Suprapubic skin (tissue), 4 donors: ENCODE measurements at places on chromosomes 12 and 14.

DNA sequence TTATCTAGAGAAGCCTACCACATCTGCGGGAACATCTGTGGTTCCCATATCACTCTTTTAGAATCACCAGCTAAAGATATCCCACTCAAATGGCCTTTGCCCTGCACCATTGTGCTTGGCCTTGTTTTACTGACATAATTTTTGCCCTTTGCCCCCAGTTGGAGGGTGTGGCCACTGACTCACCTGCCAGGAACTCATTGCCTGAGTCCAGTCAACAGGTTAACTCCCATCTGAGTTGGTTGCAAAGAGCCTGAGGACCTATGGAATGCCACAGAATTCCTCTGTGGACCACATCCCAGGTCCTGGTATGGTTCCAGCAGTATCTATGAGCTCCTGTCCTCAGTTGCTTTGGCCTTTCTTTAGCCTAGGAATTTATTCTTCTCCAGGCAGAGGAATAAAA, 55.7 kb upstream of the PTGR2 start:
- no peak overlapping the region for H3K27ac ChIP-seq
- H3K36me3 ChIP-seq: no peaks in the 10 kb centered on the region
- H3K4me1 ChIP-seq: peaks cover 45% of the 10 kb centered on the region

DNA sequence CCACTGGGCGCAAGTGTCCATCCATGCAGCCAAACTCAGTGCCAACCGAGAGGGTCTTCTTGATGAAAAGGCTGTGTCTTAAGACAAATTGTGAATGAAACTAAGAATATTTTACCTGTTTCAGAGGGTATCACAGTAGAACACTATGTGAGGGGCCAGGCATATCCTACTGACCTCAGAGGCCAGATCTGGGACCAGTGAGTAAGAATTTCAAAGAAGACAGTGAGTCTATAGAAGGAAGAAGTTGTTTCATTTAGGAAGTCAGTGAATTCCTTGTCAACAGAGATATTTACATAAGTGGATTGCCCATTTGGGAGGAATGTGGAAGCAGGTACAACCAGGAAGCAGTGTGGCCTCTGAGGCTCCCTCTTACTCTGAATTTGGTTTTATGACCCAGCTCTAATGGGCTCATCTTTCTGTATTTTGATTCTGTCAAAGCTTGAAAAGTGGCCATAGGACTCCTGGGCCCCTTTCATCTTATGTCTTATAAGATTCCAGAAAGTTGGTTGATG, 137.4 kb downstream of the ZNF664 start:
- no peak overlapping the region for H3K4me3 ChIP-seq
- no peak for DNase-seq
- no peaks in the 10 kb centered on the region for H3K4me1 ChIP-seq
- H3K36me3 ChIP-seq: no peaks in the 10 kb centered on the region

- no peak for DNase-seq
- H3K27me3 ChIP-seq: no peaks in the 10 kb centered on the region
- no peak overlapping the region for H3K4me3 ChIP-seq
These were observed 11.4 kb upstream of the ATP2A2 start for GRCh38 chr12:110269622-110270124.

DNA sequence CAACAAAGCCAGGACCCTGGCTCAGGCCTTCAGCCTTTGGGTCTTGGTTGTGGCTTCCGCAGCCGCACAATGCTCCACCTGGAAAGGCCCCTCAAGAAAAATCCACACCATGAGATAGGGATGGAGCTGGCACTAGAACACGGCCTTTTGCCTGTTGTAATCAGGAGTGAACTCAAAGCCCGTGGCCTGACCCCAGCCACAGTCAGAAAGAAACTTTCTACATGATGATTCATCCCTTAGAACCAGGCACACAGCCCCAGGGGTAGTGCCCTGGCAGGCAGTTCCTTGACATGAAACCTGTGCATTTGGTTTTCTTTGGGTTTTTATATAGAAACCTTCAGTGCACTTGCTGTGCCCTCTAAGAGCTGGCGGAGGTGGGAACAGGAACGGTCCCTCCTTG, 5.1 kb downstream of the CLMN start:
- no peak overlapping the region for H3K27ac ChIP-seq
- DNase-seq: no peak
- no peaks in the 10 kb centered on the region for H3K27me3 ChIP-seq
- peaks cover 15% of the 10 kb centered on the region for H3K4me1 ChIP-seq
- H3K4me3 ChIP-seq: no peak overlapping the region
- no peaks in the 10 kb centered on the region for H3K36me3 ChIP-seq

DNA sequence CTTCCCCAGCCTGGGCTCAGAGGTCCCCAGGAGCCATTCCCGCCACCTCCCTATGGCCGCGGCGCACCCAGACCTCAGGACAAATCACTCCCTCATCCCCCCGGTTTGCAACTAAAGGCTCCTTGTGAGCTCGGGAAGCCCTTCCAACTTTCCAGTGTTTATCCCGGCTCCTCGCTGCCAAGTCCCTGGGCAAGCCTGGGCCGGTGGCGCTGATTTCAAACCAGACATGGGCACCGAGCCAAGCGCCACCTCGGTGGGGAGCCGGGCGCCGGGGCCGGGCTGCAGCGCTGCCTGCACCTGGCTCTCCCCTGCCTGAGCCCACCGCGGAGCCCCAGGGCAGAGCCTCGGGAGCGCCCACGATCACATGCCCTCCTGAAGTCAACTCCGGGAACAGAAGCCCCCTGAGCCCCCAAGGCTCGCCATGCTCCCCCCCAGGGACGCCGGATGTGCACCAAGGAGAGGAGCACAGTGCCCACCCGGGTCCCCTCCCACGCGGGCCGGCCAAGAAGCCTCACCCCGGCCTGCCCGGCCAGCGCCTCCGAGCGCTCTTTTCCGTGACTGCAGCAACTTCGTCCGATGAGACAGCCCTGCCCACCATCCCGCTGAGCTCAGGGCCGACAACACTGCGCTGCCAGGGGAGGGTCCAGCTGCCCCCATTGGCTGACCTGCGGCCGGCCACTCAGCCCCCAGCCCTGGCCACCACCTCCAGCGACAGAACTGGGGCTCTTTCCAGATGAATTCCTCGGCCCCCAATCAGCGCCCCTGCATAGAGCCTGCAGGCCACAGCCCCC, 50.0 kb downstream of the NCOR2 start:
- H3K4me3 ChIP-seq: peak overlapping the region; percentile 56
- H3K36me3 ChIP-seq: no peaks in the 10 kb centered on the region
- peak overlapping the region; percentile 95 for H3K27ac ChIP-seq
- H3K27me3 ChIP-seq: no peaks in the 10 kb centered on the region

DNA sequence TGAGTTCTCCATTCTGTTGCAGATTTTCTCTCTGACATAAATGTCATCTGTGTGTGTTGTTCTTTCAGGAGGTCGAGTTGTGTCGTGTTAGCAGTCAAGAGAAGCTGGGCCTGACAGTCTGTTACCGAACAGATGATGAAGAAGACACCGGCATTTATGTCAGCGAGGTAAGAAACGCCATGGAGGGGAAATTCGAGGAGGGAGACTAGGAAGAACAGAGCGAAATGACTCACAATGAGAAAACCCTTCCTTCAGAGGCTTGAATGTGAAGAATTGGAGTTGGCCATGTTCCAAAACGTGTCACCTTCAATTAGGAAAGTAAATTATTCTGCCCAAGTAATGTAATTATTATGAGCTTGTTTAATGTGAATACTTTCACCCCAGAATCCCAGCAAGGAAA, 364.5 kb downstream of the PDZRN4 start:
- no peaks in the 10 kb centered on the region for H3K4me1 ChIP-seq
- H3K27ac ChIP-seq: no peak overlapping the region
- H3K4me3 ChIP-seq: no peak overlapping the region
- no peaks in the 10 kb centered on the region for H3K27me3 ChIP-seq
- no peak for DNase-seq
- no peaks in the 10 kb centered on the region for H3K36me3 ChIP-seq

- no peaks in the 10 kb centered on the region for H3K4me1 ChIP-seq
- DNase-seq: peak; percentile 8
- no peak overlapping the region for H3K4me3 ChIP-seq
- no peak overlapping the region for H3K27ac ChIP-seq
These were observed 16.9 kb upstream of the PPP1R1A start for GRCh38 chr12:54605138-54605970.

DNA sequence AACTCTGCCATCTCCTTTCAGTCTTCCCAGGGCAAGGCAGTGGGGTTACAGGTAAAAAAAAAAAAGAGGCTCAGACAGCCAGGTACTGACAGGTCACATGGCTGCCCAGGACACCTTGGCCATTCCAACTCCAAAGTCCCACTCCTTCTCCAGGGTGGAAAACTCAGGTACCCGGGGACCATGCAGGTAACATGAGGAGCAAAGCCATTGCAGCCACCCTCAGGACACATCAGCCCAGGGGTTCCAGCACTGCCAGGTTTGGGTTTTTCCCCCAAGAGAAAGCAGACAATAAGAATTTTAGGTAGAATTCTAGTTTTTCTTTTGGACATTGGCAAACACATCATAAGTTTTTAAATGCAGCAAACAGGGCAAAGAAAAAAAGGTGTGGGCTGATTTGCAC, 15.3 kb downstream of the FAM222A start:
- H3K27me3 ChIP-seq: no peaks in the 10 kb centered on the region
- H3K27ac ChIP-seq: no peak overlapping the region
- DNase-seq: peak; percentile 60
- no peak overlapping the region for H3K4me3 ChIP-seq
- H3K36me3 ChIP-seq: no peaks in the 10 kb centered on the region

- no peaks in the 10 kb centered on the region for H3K27me3 ChIP-seq
- no peak overlapping the region for H3K4me3 ChIP-seq
- H3K27ac ChIP-seq: no peak overlapping the region
These were observed 101.4 kb downstream of the DUSP16 start for GRCh38 chr12:12460935-12461922.

GRCh38 chr14:76918256-76918781, 92.1 kb downstream of the LRRC74A start:
- peak overlapping the region; percentile 23 for H3K4me3 ChIP-seq
- H3K27me3 ChIP-seq: no peaks in the 10 kb centered on the region
- no peaks in the 10 kb centered on the region for H3K36me3 ChIP-seq
- H3K4me1 ChIP-seq: peaks cover 80% of the 10 kb centered on the region
- DNase-seq: peak; percentile 86

GRCh38 chr14:38790916-38791315, 312.1 kb downstream of the SEC23A start:
- no peaks in the 10 kb centered on the region for H3K36me3 ChIP-seq
- no peak overlapping the region for H3K4me3 ChIP-seq
- no peak for DNase-seq
- no peaks in the 10 kb centered on the region for H3K27me3 ChIP-seq
- no peaks in the 10 kb centered on the region for H3K4me1 ChIP-seq

DNA sequence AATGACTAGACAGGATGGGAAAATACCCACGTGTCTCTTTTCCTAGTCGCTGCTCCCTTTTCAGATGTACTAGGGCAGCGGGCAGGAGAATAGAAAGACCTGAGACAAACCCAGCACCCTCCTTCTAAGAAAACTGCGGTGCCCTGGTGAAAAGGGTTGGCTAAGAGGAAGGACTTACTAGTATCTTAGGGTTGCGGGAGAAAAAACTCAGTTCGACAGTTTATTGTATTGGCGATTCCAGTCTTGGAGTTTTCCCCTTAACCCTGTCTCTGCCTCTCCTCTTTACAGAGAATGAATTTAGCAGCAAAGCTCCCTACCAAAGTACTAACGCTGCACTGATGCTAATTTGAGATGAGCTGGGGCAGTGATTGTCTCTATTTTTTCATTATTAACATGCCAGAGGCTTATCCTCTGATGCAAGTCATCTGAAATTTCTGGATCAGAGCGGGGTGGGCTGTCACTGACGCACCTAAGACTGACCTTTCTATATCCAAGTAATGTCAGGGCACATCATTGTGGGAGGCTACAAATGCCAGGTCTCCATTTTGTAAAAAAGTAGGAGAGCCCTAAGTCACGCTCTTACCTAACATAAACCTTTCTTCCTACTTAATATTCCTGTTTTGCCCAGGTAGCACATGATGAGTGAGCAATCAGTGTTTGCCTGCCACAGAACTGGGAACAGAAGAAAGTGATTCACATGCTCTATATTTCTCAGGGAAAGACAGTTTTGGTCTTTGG, 916 bp upstream of the PAWR start:
- H3K4me3 ChIP-seq: peak overlapping the region; percentile 85
- H3K27ac ChIP-seq: peak overlapping the region; percentile 93
- H3K4me1 ChIP-seq: peaks cover 38% of the 10 kb centered on the region
- H3K36me3 ChIP-seq: no peaks in the 10 kb centered on the region

DNA sequence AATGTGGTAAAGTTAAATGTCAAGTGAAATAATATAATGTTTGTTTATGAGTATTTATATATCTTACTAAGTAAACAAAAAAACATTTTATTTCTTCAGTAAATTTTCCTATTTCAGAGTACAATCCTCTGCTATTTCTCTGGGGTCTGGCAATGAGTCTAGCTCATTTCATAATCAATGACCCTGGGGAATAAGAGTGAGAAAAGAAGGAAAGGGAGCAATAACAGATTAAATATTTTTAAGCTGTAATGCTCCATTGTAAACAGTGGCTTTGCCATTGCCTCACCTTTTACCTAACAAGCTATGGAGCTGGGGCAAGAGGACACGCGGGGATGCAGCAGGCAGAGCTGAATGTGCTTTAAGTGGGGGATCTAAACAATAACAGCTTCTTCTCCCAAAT, 1071.9 kb downstream of the FLRT2 start:
- no peaks in the 10 kb centered on the region for H3K27me3 ChIP-seq
- no peak for DNase-seq
- no peaks in the 10 kb centered on the region for H3K4me1 ChIP-seq
- H3K4me3 ChIP-seq: no peak overlapping the region
- no peaks in the 10 kb centered on the region for H3K36me3 ChIP-seq
- no peak overlapping the region for H3K27ac ChIP-seq

- no peak overlapping the region for H3K4me3 ChIP-seq
- peaks cover 33% of the 10 kb centered on the region for H3K4me1 ChIP-seq
- no peak overlapping the region for H3K27ac ChIP-seq
- no peak for DNase-seq
- H3K27me3 ChIP-seq: no peaks in the 10 kb centered on the region
These were observed 112.3 kb downstream of the PLXNC1 start for GRCh38 chr12:94260717-94261116.

- H3K4me1 ChIP-seq: no peaks in the 10 kb centered on the region
- no peak for DNase-seq
- H3K36me3 ChIP-seq: no peaks in the 10 kb centered on the region
These were observed 351.2 kb downstream of the SLC6A15 start for GRCh38 chr12:84561351-84561750.

GRCh38 chr14:88209273-88209672, 113.8 kb downstream of the KCNK10 start:
- no peak for DNase-seq
- no peak overlapping the region for H3K27ac ChIP-seq
- H3K4me1 ChIP-seq: no peaks in the 10 kb centered on the region
- peaks cover 8% of the 10 kb centered on the region for H3K27me3 ChIP-seq
- no peaks in the 10 kb centered on the region for H3K36me3 ChIP-seq
- no peak overlapping the region for H3K4me3 ChIP-seq

- no peak for DNase-seq
- H3K4me1 ChIP-seq: no peaks in the 10 kb centered on the region
- no peak overlapping the region for H3K4me3 ChIP-seq
- H3K27me3 ChIP-seq: no peaks in the 10 kb centered on the region
- H3K36me3 ChIP-seq: no peaks in the 10 kb centered on the region
- no peak overlapping the region for H3K27ac ChIP-seq
These were observed 49.0 kb downstream of the KIF21A start for GRCh38 chr12:39393890-39394289.

DNA sequence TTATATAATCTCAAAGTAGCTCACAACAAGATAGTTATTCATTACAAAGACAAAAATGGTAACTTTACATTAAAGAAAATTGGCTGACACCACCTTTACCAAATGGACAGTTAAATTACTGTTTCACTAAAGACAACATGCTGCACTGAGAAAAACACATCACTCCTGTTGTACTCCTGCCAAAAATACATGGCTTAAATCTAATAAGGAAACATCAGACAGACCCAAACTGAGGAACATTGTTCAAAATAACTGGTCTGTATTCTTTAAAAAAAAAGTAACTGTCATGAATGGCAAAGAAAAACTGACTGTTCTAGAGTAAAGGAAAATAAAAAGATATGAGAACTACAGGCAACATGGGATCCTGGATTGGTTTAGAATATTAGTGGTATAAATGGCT, 151.3 kb upstream of the DCN start:
- H3K27ac ChIP-seq: no peak overlapping the region
- H3K4me1 ChIP-seq: peaks cover 7% of the 10 kb centered on the region
